ENCODE measurements at places on chromosomes 11 and 22. TPM values are rescaled to one million over a fixed set of nuclear protein-coding genes. Genes with fewer than 3 reads are reported as not detected.

Gene KRTAP5-10
- polyA plus RNA-seq: 0.53 TPM

Gene GGTLC3
- 0.18 TPM for polyA plus RNA-seq

Gene SMTN
- polyA plus RNA-seq: 37.1 TPM

Gene SWAP70
- polyA plus RNA-seq: 25.9 TPM

Gene SGSM1
- polyA plus RNA-seq: 2.7 TPM

Gene OR4D5
- not detected for polyA plus RNA-seq

Gene VSIG10L2
- not detected for polyA plus RNA-seq

Gene GAS2L1
- polyA plus RNA-seq: 5.9 TPM

Gene AMOTL1
- 46.4 TPM for polyA plus RNA-seq

Gene APOL6
- polyA plus RNA-seq: 4.8 TPM

Gene ZNF215
- 4.6 TPM for polyA plus RNA-seq

Gene PARVB
- 17.9 TPM for polyA plus RNA-seq

Gene PAFAH1B2
- 83.9 TPM for polyA plus RNA-seq

Gene TNNT3
- polyA plus RNA-seq: 8.2 TPM
